ENCODE measurements at places on chromosomes 12 and 14.

- no peak for DNase-seq
These were observed 125.7 kb upstream of the DDHD1 start for GRCh38 chr14:53278602-53279506.

- no peak for DNase-seq
These were observed 4.3 kb downstream of the CCDC196 start for GRCh38 chr14:66490143-66491111.

- no peak for DNase-seq
These were observed 700 bp downstream of the SIX6 start for GRCh38 chr14:60509438-60510253.

- no peak for DNase-seq
These were observed 127.0 kb downstream of the GCH1 start for GRCh38 chr14:54775486-54776140.

GRCh38 chr12:52631264-52631663 lies 12.9 kb upstream of the KRT73 start:
- no peak for DNase-seq

DNA sequence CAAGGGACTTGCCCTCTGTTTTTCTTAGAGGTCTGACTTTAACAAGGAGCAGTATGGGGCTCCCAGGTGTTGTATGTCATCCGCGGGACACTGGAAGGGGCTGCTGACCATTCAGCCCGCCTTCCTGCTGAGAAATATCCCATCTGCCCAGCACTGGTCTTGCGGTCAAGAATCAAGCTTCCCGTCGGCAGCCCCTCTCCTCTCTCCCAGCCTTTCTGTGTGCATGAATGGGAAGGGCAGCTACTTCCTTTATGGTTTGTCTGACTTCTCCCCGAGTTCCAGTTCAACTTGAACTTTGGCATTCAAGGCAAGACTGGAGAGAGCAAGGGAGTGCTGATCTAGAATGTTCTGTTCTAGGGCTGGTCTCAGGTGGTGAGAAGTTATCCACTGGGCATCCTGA lies 51.5 kb downstream of the PSMA6 start:
- no peak for DNase-seq
